ENCODE measurements at places on chromosomes 16 and 17. TPM values are rescaled to one million over a fixed set of nuclear protein-coding genes. Genes with fewer than 3 reads are reported as not detected.
A peak's percentile ranks its signal among the peaks of the same experiment; 100 is the strongest.

The COTL1 gene
- 22.3 TPM for total RNA-seq

The NOTUM gene
- 0.20 TPM for total RNA-seq

The DDX28 gene
- total RNA-seq: 12.1 TPM

The MT1M gene
- total RNA-seq: 2.6 TPM

DNA sequence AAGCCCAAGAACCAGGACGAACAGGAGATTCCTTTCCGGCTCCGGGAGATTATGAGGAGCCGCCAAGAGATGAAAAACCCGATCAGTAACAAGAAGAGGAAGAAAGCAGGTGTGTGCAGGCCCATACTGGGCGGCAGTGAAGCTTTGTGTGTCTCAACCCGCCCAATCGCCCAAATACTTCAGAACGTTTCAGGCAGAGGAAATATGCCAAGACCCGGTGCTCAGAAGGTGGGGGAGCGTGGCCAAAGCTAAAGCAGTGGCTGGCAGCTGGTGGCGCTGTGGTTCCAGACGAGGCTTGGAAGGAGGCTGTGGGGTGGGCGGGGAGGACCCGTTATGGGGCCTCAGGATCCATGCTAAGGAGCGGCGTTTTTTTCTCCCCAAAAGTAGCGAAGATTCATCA, 1.2 kb downstream of the CCDC137 start:
- no peaks in the 10 kb centered on the region for H3K36me3 ChIP-seq
- DNase-seq: no peak
- H3K27ac ChIP-seq: no peak overlapping the region
- H3K4me3 ChIP-seq: no peak overlapping the region

DNA sequence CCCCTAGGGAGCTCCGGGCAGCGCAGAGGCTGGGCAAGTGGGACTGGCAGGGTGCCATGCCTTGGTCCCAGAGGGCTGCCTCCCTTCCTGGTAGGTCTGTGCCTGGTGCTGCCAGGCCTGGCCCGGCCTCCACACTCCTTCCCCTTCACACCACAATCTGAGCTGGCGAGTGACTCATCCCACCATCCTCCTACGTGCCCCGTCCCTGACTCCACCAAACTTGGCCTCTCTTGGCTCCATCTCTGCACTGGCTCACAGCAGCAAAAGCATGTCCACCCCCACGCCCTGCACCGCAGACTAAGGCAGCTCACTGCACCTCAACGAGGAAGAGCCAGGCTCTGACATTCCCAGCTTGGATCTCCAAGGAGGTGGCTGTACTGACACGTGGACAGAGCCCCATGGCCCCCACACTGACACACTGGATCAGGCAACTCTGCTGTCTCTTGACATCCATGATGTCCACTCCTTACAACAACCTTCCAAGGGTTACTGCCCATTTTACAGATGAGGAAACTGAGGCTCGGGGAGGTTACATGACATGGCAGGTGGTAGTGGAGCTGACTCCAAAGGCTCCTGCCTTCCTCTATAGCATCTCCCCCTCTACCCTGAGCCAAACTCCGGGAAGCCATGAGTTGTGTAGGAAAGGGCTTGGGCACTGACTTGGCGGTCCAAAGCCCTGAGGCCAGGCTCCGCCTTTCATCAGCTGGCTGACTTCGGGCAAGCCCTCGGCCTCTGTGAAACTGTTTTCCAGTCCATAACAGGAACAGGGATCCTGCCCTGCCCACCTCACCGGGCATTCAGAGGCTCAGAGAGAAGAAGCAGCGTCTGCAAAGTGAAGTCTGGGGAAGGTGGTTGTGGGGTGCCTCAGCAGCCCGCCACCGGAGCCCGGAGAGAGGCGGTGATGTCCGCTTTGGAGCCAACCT, 20.1 kb upstream of the KRT19 start:
- peaks cover 14% of the 10 kb centered on the region for H3K4me1 ChIP-seq
- DNase-seq: peak; percentile 88
- no peaks in the 10 kb centered on the region for H3K27me3 ChIP-seq

GRCh38 chr16:87361916-87362619, 21.5 kb downstream of the FBXO31 start:
- no peak overlapping the region for H3K27ac ChIP-seq
- no peak for DNase-seq
- H3K36me3 ChIP-seq: no peaks in the 10 kb centered on the region
- peaks cover 9% of the 10 kb centered on the region for H3K4me1 ChIP-seq
- H3K4me3 ChIP-seq: no peak overlapping the region

- H3K4me3 ChIP-seq: peak within 1 kb of the TSS; percentile 68
- peak; percentile 75 for DNase-seq
- H3K27me3 ChIP-seq: no peaks in the 10 kb centered on the region
- no peaks in the 10 kb centered on the region for H3K36me3 ChIP-seq
- peak within 1 kb of the TSS; percentile 84 for H3K27ac ChIP-seq
These were observed at the start of gene ARHGAP23 for GRCh38 chr17:38428112-38428642. Gene ARHGAP23 (plus strand): TSS chr17:38428464. CDS start chr17:38428486, 22 bp downstream.

The SLC47A1 gene
- total RNA-seq: 25.8 TPM

The GNGT2 gene
- total RNA-seq: 1.2 TPM

GRCh38 chr16:67857547-67858233, 10.2 kb upstream of the CENPT start:
- no peaks in the 10 kb centered on the region for H3K36me3 ChIP-seq
- H3K4me3 ChIP-seq: no peak overlapping the region
- no peak overlapping the region for H3K27ac ChIP-seq
- peaks cover 19% of the 10 kb centered on the region for H3K4me1 ChIP-seq
- DNase-seq: peak; percentile 80

The PLEKHH3 gene
- total RNA-seq: 58.4 TPM

DNA sequence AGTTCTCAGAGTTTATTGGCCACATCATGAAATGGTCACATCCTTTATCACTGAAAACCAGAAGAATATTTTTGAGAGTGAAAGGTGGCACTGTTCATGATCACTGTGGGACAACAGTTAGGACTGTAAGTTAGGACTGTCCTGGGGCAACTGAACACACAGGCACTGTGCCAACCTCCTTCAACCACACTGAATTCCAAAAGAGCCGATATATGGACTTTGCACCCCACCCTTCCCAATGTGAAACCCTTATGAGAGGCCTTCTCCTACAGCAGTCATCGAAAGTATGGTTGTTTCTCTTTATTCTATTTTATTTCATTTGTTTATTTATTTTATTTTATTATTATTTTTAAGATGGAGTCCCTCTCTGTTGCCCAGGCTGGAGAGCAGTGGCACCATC, 353.5 kb downstream of the TOX3 start:
- H3K4me3 ChIP-seq: no peak overlapping the region
- no peak for DNase-seq
- H3K27me3 ChIP-seq: no peaks in the 10 kb centered on the region
- no peak overlapping the region for H3K27ac ChIP-seq

DNA sequence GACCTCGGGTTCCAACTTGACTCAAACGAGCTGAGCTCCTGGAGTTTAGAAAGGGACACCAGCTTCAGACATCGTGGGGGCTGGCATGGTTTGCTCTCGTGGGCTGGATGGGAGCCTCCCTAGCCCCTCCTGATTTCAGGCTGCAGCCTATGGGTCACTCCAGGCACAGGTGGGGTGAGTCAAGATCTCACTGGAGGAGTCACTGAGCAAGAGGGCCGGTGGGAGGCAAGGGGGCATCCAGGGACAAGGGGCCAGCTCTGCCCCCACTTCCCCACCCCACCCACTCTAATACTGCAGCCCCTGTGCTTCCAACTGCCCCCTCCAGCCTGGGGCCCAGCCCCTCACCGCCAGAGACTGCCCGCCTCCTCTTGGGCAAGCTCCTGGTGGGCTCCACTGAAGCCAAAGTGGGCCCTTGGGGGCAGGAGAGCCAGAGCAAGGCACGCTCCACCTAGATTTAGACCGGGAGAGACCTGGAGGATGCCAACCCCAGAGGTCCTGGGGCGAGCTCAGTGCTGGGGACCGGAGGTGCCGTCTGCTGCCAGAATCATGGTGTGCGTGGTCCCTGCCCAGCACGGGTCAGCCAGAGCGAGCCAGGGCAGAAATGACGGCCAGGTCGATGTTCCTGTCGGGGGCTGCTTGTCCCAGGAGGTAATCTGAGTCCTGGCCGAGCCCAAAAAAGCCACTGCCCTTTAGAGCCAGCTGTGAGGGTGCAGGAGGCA, 6.4 kb downstream of the SLC16A3 start:
- H3K27ac ChIP-seq: no peak overlapping the region
- H3K27me3 ChIP-seq: no peaks in the 10 kb centered on the region
- no peak for DNase-seq

DNA sequence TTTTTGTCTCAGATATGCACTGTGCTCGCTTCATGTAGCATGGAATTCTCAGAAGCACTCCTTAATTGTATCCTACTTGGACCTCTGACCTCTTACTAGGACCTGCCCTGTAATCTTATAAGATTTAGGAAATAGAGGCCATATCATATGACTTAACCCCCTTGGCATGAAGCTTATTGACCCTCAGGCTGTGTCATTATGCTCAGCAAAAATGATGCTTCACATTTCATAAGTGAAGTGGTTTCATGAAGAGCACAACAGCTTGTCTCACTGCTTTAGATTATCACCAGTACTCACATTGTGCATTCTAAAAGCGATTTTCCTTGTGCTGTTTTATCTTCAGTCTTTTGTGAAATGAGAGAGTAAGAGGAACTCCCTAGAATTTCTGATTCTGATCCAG, 6.4 kb downstream of the PHKB start:
- no peak overlapping the region for H3K4me3 ChIP-seq
- no peak for DNase-seq
- H3K27ac ChIP-seq: no peak overlapping the region
- H3K4me1 ChIP-seq: peaks cover 4% of the 10 kb centered on the region
- H3K36me3 ChIP-seq: no peaks in the 10 kb centered on the region

The KRTAP4-4 gene
- total RNA-seq: not detected

The HOXB9 gene
- not detected for total RNA-seq

The SEPTIN12 gene
- not detected for total RNA-seq

DNA sequence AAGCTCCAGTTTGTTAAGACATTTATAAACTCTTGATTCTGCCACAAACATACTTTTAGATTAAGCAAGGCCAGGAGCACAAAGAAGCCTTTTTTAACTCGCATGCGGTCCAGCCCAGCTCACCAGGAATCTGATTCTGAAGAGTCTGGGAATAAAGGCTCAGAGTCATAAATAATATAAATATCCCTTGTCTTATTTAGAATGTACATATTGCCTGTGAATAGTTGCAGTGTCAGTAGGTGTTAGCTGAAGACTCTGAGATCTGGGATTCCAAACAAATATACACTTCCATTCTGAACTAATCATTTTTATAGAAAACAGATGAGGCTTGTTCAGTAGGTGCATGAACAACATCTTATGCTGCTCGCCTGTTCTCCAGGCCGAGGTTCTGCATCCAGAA, 59.1 kb upstream of the ELAC2 start:
- H3K4me3 ChIP-seq: no peak overlapping the region
- H3K27ac ChIP-seq: no peak overlapping the region
- DNase-seq: no peak
- no peaks in the 10 kb centered on the region for H3K4me1 ChIP-seq
- H3K36me3 ChIP-seq: no peaks in the 10 kb centered on the region

The TP53TG3 gene
- total RNA-seq: not detected

DNA sequence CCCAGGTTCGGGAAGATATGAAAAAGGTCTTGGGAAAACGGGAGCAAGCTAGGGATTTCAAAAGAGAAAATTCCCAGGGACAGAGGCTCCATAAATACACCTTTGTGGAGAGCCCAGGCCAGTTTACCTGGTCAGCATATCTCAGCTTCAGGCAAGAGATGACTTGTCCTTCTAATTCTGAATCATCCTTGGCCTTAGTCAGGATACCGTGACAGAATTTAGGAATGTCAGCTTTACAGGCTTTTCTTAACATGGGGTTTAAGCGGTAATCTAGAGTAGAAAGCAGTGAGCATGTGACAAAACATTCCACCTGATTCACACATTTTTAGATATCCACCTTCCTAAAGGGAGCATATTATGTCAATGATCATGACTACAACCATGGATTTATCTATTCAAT, 41.1 kb upstream of the CLEC18B start:
- H3K4me1 ChIP-seq: no peaks in the 10 kb centered on the region
- no peaks in the 10 kb centered on the region for H3K36me3 ChIP-seq
- H3K4me3 ChIP-seq: no peak overlapping the region
- DNase-seq: no peak

GRCh38 chr16:84756830-84757229, 57.0 kb downstream of the USP10 start:
- no peak overlapping the region for H3K27ac ChIP-seq
- no peaks in the 10 kb centered on the region for H3K27me3 ChIP-seq
- no peak for DNase-seq
- H3K4me1 ChIP-seq: peaks cover 13% of the 10 kb centered on the region
- no peak overlapping the region for H3K4me3 ChIP-seq
- no peaks in the 10 kb centered on the region for H3K36me3 ChIP-seq

- H3K27ac ChIP-seq: no peak overlapping the region
- H3K4me3 ChIP-seq: no peak overlapping the region
- no peaks in the 10 kb centered on the region for H3K27me3 ChIP-seq
- no peaks in the 10 kb centered on the region for H3K4me1 ChIP-seq
- DNase-seq: no peak
These were observed 142.8 kb downstream of the PRKCA start for GRCh38 chr17:66445229-66445628.

- no peaks in the 10 kb centered on the region for H3K27me3 ChIP-seq
- no peak for DNase-seq
- no peak overlapping the region for H3K4me3 ChIP-seq
- H3K36me3 ChIP-seq: no peaks in the 10 kb centered on the region
- H3K27ac ChIP-seq: no peak overlapping the region
- H3K4me1 ChIP-seq: no peaks in the 10 kb centered on the region
These were observed 858 bp downstream of the SKAP1 start for GRCh38 chr17:48429156-48429555.

GRCh38 chr16:72884037-72884436, 163.9 kb downstream of the ZFHX3 start:
- no peak for DNase-seq
- H3K27me3 ChIP-seq: no peaks in the 10 kb centered on the region
- H3K27ac ChIP-seq: no peak overlapping the region
- no peak overlapping the region for H3K4me3 ChIP-seq
- no peaks in the 10 kb centered on the region for H3K36me3 ChIP-seq
- H3K4me1 ChIP-seq: no peaks in the 10 kb centered on the region

DNA sequence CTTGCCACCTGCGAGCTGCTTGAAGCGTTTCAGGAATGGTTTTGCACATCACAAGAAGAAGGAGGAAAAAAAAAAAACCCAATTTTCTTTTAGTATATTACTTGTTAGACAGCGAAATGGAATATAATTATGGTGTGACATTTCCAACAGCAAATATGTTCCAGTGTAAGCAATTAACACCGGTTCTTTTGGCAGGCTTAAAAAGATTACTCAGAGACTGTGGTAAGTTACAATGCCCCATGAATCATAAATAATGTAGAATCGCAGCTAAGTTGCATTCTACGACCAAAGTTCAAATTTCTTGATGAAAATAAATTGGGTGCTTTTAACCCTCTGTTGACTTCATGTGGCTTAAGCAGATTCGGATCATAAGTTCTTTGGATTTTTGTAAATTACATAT, 245.2 kb downstream of the XYLT1 start:
- peaks cover 9% of the 10 kb centered on the region for H3K4me1 ChIP-seq
- H3K27me3 ChIP-seq: no peaks in the 10 kb centered on the region
- no peaks in the 10 kb centered on the region for H3K36me3 ChIP-seq
- H3K27ac ChIP-seq: no peak overlapping the region

GRCh38 chr16:57143149-57143921, 42.5 kb downstream of the PSME3IP1 start:
- H3K4me1 ChIP-seq: peaks cover 3% of the 10 kb centered on the region
- no peaks in the 10 kb centered on the region for H3K36me3 ChIP-seq
- no peaks in the 10 kb centered on the region for H3K27me3 ChIP-seq
- H3K27ac ChIP-seq: no peak overlapping the region
- no peak overlapping the region for H3K4me3 ChIP-seq
- no peak for DNase-seq
